ENCODE measurements at places on chromosomes 11 and 22. TPM values are rescaled to one million over a fixed set of nuclear protein-coding genes. Genes with fewer than 3 reads are reported as not detected.
A peak's percentile ranks its signal among the peaks of the same experiment; 100 is the strongest.

- peaks cover 7% of the 10 kb centered on the region for H3K4me1 ChIP-seq
- H3K27me3 ChIP-seq: peaks cover 10% of the 10 kb centered on the region
- DNase-seq: peak; percentile 36
These were observed 1.5 kb upstream of the WNT11 start for GRCh38 chr11:76207642-76208401.

DNA sequence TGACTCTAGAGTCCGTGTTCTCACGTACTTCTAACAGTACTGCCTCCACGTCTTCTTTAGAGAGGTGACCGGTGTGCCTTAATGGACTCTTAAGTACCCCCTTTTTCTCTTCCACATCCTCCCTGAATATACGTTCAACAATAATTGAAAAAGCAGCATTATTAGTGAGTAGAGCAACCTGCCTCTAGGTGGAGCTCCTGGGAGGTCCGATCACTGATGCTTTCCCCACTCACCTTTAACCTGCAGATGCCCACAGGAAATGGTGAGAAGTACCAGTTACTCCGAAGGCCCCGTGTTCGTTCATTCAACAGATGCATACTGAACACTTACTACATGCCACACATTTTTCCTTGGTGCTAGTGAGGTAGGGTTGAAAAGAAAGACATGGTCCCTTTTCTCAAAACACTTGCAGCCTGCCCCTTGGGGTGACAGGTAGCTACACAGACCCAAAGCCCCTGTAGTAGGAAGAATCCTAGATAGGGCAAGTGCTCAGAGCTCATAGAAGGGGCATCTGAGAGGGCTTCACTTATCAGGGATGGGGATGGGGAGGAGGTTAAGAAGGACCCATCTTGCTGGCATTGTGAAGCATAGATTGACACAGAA, 72.7 kb downstream of the FEZ1 start:
- no peak overlapping the region for H3K27ac ChIP-seq
- peaks cover 38% of the 10 kb centered on the region for H3K27me3 ChIP-seq
- no peak overlapping the region for H3K4me3 ChIP-seq
- DNase-seq: no peak

DNA sequence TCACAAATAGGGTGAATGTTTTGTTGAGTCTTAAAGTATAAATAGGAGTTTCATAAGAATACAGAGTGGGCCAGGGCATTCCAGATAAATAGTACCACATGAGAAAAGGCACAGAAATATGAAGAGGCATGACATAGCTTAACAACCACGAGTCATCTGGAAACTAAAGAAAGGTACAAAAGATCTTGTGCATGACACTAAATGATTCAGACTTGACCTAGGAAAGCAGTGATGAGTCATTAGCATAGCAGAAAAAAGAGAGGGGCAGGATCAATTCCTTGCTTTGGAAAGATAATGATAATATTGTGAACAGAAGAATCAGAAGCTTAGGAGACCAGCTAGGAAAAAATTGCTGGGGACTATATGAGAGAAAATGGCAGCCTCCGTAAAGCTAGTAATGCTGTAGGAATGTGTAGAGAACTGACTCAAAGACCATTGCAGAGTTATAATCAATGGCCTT, 47.6 kb upstream of the FIBIN start:
- no peak overlapping the region for H3K4me3 ChIP-seq
- H3K4me1 ChIP-seq: no peaks in the 10 kb centered on the region
- DNase-seq: no peak
- H3K27ac ChIP-seq: no peak overlapping the region
- H3K27me3 ChIP-seq: no peaks in the 10 kb centered on the region
- H3K36me3 ChIP-seq: no peaks in the 10 kb centered on the region

Gene KRTAP5-8
- not detected for total RNA-seq

Gene RFPL1
- not detected for total RNA-seq

Gene MB
- total RNA-seq: 17.3 TPM

Gene APOBEC3F
- total RNA-seq: 7.7 TPM

All from Panc1 (cell line).